Activated CD8-positive, alpha-beta T cell treated with anti-CD3 and anti-CD28 coated beads for 36 hours (primary cell): ENCODE measurements at places on chromosomes 5 and 9. TPM values are rescaled to one million over a fixed set of nuclear protein-coding genes. Genes with fewer than 3 reads are reported as not detected.

DNA sequence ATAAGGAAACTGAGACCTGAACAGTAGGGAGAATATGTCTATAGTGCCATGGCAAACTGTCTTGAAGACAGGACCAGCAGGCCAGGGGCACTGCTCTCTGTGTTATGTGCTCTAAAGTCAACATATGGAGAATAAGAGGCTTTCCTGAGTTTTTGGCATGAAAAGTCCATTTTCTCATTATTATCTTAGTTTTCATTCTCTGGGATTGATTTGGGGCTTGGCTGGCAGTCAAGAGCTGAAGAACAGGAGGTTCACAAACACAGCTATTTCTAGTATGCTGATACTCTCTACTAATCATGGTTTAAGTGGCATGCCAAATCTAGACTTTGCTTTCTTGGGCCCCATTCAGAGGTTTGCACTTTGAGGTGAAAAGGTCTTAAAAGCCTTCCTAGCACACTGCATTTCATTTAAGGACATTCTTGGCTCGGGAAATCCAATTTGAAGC, 404.4 kb downstream of the ZNF608 start:
- DNase-seq, result no peak

DNA sequence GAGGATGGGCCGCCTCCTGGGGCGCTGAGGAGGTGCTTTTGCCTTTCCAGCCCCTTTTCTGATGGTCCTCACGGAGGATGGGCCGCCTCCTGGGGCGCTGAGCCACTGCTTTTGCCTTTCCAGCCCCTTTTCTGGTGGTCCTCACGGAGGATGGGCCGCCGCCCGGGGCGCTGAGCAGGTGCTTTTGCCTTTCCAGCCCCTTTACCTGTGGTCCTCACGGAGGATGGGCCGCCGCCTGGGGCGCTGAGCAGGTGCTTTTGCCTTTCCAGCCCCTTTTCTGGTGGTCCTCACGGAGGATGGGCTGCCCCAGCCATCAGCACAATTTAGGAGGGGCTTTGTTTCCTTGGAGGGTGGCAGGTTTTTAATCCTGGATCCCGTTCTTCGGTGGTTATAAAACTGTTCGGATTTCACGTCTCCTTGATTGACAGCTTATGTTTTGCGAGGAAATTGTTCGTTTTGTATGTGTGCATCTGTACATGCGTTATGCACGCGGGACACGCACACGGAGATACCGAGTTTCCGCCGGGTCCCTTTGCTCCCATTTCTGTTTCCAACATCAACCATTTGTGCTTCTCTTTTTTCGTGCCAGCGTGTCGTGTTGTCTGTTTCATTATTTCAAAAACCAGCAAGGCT, 34.7 kb upstream of the SLC9A3 start:
- no peak for DNase-seq

GRCh38 chr5:132907161-132907560, 33.7 kb downstream of the LEAP2 start:
- no peak for DNase-seq

DNA sequence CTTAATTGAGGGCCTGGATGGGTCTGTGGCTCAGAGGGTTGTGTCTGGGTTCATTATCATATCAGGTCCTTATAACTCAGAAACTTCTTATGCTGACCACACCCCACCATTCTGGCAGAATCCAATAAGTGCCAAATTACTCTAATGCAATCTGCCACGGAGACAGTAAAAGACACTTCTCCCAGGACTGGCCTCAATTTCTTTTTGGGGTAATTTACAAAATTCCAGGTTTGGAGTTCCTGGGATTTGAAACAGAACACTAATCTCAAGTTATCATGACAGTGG, 187.8 kb downstream of the GNAQ start:
- DNase-seq, result no peak

Gene DNAJC21
- total RNA-seq, result 48.3 TPM

DNA sequence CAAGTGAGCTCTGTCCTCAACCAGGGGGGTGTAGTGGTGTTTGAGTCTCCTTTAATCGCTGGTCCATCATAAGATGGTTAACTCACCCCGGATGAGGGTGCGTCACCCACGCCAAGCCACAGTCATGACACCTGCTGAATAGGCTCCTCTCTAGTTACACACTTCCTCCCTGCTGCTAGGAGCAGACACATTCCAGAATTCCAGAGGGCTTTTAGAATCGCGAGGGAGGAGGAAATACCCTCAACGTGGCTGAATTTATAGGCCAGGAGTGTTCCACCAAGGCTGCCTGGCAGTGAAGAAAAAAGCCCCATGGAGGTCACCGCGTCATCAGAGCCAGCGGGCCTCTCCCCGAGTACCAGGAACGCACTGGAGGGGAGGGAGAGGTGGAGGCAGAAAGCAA, 5.1 kb downstream of the GLRX start:
- peak; percentile 66 for DNase-seq

DNA sequence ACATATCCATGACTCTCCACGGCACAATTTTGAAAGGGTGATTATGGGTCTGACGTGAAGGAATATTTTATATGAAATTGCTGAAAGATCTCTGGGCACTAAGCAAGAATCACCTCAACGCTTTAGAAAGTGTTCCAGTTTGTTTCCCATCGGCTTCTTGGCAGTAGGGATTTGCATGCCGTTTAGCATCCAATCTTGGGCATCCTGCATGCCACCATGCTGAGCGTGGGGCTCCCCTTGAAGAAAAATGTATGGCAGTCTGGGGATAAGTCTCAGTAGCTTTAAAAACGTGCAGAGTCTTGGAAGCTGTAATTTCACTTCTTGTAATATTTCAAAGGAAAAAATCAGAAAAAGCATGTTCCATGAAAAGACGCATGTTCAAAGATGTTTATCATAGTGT, 151.7 kb downstream of the DMRT2 start:
- DNase-seq, result no peak

DNA sequence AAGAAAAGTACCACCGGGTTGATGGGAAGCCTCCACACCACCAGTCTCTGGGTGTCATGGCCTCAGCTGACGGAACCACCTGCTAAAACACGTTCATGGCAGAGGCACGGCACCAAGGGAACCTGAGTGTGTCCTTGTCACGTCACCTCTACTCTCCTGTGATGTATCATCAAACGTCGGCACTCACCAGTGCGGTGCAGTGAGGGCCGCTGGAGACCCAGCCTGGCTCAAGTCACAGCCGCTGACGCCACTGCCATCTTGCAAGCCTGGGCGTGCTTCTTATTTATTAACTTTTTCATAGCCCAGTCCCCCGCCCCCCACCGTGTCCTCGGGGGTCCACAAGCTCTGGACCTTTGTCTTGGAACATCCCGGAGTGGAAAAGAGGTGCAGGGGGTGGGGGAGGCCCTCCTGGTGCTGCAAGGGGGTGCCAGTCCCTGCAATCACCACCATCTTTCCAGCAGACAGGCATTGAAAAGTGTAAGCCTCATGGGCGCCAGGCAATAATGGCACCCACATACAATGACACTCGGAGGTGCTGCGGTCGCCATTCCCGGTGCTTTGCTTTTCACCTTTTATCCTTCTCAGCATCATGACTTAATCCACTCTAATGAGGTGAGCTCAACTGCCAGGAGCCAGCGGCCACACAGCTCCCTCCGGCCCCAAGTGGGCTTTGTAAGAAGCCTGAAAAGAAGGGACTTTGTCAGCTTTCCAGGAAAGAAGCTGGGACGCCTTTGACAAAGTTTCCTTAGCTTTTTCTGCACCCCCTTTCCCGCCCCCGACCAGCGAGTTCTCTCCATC, 202.3 kb upstream of the IRX1 start:
- no peak for DNase-seq

GRCh38 chr5:114185274-114185673, 176.6 kb upstream of the KCNN2 start:
- no peak for DNase-seq

- DNase-seq, result no peak
These were observed 54.1 kb downstream of the ARHGEF37 start for GRCh38 chr5:149635394-149635793.

Gene SLCO4C1
- total RNA-seq, result 0.38 TPM

Gene ENTPD2
- not detected for total RNA-seq

Gene PCDHGB2
- 0.11 TPM for total RNA-seq

Gene TRPM3
- total RNA-seq, result not detected

Gene SPATA31D4
- total RNA-seq, result not detected

- DNase-seq, result no peak
These were observed 152.5 kb downstream of the ESM1 start for GRCh38 chr5:54832858-54833257.
